Progenitor cell of endocrine pancreas (in vitro differentiated cells): ENCODE measurements at places on chromosomes 6 and 20. TPM values are rescaled to one million over a fixed set of nuclear protein-coding genes. Genes with fewer than 3 reads are reported as not detected.

Gene GPX5
- not detected in 2 replicates for total RNA-seq

Gene BMP6
- 2.5 and 3.4 TPM in 2 replicates for total RNA-seq

Gene SESN1
- 23.9 and 31.0 TPM in 2 replicates for total RNA-seq

Gene CRISP3
- total RNA-seq, result not detected in 2 replicates

Gene IPCEF1
- total RNA-seq, result 0.77 and 1.4 TPM in 2 replicates

Gene LY86
- not detected in 2 replicates for total RNA-seq

Gene APCDD1L
- not detected in 2 replicates for total RNA-seq

Gene MOG
- total RNA-seq, result not detected in 2 replicates

Gene SERAC1
- total RNA-seq, result 20.0 TPM in 2 replicates

Gene NCOA6
- 75.4 and 80.7 TPM in 2 replicates for total RNA-seq

- H3K4me3 ChIP-seq, result no peak overlapping the region
- H3K27ac ChIP-seq, result no peak overlapping the region
These were observed 551.2 kb downstream of the QKI start for GRCh38 chr6:163965426-163966348.

GRCh38 chr6:136526937-136527336, 23.3 kb downstream of the MAP7 start:
- peaks cover 1% of the 10 kb centered on the region for H3K36me3 ChIP-seq
- H3K27me3 ChIP-seq, result no peaks in the 10 kb centered on the region
- H3K27ac ChIP-seq, result peak overlapping the region; percentile 91
- no peak overlapping the region for H3K4me3 ChIP-seq
- H3K4me1 ChIP-seq, result peaks cover 56% of the 10 kb centered on the region

GRCh38 chr6:89843070-89843469, 13.4 kb downstream of the CASP8AP2 start:
- peaks cover 8% of the 10 kb centered on the region for H3K36me3 ChIP-seq
- no peak for DNase-seq
- no peak overlapping the region for H3K4me3 ChIP-seq

GRCh38 chr20:16556301-16556700, 16.9 kb downstream of the KIF16B start:
- H3K36me3 ChIP-seq, result peaks cover 1% of the 10 kb centered on the region
- no peak overlapping the region for H3K4me3 ChIP-seq
- H3K27me3 ChIP-seq, result no peaks in the 10 kb centered on the region
- no peak overlapping the region for H3K27ac ChIP-seq
- no peaks in the 10 kb centered on the region for H3K4me1 ChIP-seq

GRCh38 chr6:6025736-6026135, 19.0 kb upstream of the NRN1 start:
- DNase-seq, result no peak
- peaks cover 2% of the 10 kb centered on the region for H3K4me1 ChIP-seq
- H3K27ac ChIP-seq, result no peak overlapping the region
- H3K4me3 ChIP-seq, result no peak overlapping the region
- H3K27me3 ChIP-seq, result peaks cover 36% of the 10 kb centered on the region

DNA sequence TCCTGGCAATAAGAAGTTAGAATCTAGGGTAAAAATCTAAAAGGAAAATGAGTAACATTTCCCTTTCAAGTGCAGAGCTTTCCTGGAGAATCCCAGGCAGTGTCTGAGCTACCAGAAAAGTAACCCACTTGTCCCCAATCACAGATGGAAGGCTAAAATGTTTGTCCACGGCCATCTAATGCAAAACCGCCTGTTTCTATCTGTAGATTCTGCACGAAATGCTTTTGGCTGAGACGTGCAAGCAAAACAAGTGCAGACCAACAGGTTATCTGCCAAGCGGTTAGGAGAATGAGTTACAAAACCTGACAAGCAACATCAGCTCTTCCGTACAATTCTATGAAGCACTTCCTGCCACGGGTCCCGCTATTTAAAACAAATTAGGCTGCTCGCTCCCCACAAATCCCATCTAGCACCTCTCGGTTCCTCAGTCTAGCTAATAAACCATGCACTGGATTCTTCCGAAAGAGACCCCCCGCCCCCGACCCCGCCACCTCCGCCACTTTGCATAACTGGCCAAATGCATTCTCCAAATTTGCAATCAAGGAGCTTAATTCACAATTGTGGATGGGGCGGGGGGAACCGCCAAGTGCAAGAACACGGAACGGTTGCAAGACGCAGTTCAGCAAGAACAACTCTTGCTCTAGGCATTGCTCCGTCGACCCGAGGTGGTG, 1.4 kb downstream of the ELOVL5 start:
- H3K27ac ChIP-seq, result peak overlapping the region; percentile 92
- no peak for DNase-seq
- H3K27me3 ChIP-seq, result peaks cover 20% of the 10 kb centered on the region
- H3K4me3 ChIP-seq, result peak overlapping the region; percentile 87

DNA sequence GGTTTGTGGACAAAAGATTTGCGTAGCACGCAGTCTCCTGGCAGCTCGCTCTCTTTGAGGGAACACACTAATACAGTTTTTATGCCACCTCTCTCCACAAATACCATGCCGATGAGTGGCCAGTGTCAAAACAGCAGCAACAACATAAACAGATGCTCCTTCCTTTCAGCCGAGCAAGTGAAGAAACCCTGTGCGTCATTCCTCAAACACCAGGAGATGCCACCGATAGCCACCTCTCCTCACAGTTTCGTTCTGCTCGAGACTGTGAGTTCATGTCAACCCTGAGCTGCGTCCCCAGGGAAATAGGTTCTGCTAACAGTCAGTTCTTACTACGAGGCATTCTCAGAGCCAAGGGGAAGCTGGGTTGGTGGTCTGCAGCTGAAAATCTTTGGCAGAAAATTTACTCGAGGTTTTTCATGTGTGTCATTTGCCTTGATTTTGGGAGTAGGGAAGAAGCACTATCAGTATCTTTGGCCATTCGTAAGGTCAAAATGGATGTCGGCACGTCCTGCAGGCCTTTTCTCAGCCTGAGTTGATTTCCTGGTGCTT, 59.9 kb downstream of the EYA2 start:
- DNase-seq, result no peak

- H3K27ac ChIP-seq, result no peak overlapping the region
- H3K4me3 ChIP-seq, result no peak overlapping the region
- H3K4me1 ChIP-seq, result peaks cover 4% of the 10 kb centered on the region
- H3K36me3 ChIP-seq, result no peaks in the 10 kb centered on the region
- no peaks in the 10 kb centered on the region for H3K27me3 ChIP-seq
These were observed 78.4 kb downstream of the GMPR start for GRCh38 chr6:16316741-16317251.

DNA sequence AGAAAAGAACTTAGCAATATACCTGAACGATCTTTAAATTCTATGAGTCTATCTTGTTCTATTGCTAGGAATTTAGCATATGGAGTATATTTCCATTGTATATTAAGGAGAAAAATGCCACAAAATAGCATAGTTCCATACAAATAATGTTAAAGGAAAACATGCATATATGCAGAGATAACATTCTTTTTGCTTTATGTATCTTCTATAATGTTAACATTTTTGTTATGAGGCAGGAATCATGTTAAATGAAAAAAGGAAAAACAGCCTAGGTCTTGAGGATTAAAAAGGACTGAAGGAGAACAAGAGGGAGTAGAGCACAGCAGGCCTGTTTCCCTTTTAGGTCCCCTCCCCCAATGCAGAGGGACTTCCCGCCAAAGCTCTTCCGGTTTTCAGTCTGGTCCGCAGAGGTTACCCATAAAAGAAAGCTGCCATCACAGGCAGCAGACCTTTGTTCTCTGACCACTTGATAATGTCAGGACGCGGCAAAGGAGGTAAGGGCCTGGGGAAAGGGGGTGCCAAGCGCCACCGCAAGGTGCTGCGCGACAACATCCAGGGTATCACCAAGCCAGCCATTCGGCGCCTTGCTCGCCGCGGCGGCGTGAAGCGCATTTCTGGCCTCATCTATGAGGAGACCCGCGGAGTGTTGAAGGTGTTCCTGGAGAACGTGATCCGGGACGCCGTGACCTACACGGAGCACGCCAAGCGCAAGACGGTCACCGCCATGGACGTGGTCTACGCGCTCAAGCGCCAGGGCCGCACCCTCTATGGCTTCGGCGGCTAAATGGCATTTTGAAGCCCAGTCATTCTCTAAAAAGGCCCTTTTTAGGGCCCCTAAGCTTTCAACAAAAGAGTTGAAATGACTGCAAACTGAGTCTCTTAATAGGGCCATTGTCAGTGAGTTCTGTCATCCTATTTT, 108.4 kb upstream of the PRSS16 start:
- peaks cover 31% of the 10 kb centered on the region for H3K4me1 ChIP-seq
- H3K27ac ChIP-seq, result peak overlapping the region; percentile 98
- no peak for DNase-seq
- no peaks in the 10 kb centered on the region for H3K27me3 ChIP-seq
- H3K4me3 ChIP-seq, result peak overlapping the region; percentile 95

GRCh38 chr6:20279051-20279450, 66.8 kb upstream of the MBOAT1 start:
- H3K4me1 ChIP-seq, result peaks cover 7% of the 10 kb centered on the region
- H3K4me3 ChIP-seq, result no peak overlapping the region
- H3K27ac ChIP-seq, result no peak overlapping the region

- H3K4me1 ChIP-seq, result peaks cover 4% of the 10 kb centered on the region
- DNase-seq, result no peak
- H3K27me3 ChIP-seq, result no peaks in the 10 kb centered on the region
These were observed 34.0 kb downstream of the BPIFB4 start for GRCh38 chr20:33113387-33113908.

GRCh38 chr6:43669922-43670622, 17.5 kb downstream of the MRPS18A start:
- H3K27me3 ChIP-seq, result peaks cover 3% of the 10 kb centered on the region
- H3K27ac ChIP-seq, result no peak overlapping the region
- H3K4me1 ChIP-seq, result peaks cover 12% of the 10 kb centered on the region
- DNase-seq, result no peak
- H3K36me3 ChIP-seq, result peaks cover 2% of the 10 kb centered on the region
- H3K4me3 ChIP-seq, result no peak overlapping the region

DNA sequence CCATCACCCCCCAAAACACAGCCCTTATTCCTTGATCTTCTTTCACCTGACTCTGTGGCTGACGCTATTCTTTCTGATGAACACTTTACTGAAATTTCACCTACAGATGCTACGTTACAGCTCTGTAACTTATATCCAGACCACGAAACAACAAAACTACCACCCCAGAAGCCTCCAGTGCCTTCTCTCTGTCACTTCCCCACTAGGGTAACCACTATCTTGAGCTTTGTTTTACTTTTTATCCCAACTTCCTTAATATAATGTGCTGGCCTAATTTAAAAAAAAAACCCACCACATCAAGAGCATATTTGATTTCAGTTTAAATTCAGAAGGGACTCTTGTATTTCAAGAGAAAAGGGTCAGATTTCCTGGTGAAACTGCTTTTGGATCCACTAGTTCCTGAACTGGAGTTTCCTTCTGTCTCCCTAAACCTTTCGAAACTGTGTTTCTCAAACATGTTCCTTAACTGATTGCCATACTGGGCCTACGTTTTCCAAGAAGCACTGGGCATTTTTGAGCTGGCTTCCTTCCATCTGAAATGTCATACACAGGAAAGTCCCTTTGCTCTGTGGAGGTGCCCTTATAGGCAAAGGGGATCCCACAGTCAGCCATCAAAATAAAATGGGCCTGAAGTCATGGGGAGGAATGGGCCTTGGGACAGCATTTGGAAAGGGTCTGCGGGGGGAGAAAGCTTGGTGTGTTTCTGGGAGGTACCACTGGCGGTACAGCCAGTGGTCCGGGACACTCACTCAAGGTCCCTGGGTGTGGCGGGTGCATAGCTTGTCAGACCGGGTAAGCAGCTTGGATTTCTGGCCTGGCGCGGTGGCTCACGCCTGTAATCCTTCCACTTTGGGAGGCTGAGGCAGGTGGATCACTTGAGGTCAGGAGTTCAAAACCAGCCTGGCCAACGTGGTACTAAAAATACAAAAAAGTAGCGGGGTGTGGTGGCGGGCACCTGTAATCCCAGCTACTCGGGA, 25.8 kb upstream of the RTF2 start:
- no peaks in the 10 kb centered on the region for H3K4me1 ChIP-seq
- H3K27ac ChIP-seq, result no peak overlapping the region
- no peaks in the 10 kb centered on the region for H3K36me3 ChIP-seq
- no peaks in the 10 kb centered on the region for H3K27me3 ChIP-seq
- H3K4me3 ChIP-seq, result no peak overlapping the region

GRCh38 chr6:119352001-119352400, 2.4 kb upstream of the MAN1A1 start:
- H3K36me3 ChIP-seq, result no peaks in the 10 kb centered on the region
- H3K27ac ChIP-seq, result no peak overlapping the region
- H3K4me1 ChIP-seq, result peaks cover 8% of the 10 kb centered on the region
- no peaks in the 10 kb centered on the region for H3K27me3 ChIP-seq
- no peak overlapping the region for H3K4me3 ChIP-seq

DNA sequence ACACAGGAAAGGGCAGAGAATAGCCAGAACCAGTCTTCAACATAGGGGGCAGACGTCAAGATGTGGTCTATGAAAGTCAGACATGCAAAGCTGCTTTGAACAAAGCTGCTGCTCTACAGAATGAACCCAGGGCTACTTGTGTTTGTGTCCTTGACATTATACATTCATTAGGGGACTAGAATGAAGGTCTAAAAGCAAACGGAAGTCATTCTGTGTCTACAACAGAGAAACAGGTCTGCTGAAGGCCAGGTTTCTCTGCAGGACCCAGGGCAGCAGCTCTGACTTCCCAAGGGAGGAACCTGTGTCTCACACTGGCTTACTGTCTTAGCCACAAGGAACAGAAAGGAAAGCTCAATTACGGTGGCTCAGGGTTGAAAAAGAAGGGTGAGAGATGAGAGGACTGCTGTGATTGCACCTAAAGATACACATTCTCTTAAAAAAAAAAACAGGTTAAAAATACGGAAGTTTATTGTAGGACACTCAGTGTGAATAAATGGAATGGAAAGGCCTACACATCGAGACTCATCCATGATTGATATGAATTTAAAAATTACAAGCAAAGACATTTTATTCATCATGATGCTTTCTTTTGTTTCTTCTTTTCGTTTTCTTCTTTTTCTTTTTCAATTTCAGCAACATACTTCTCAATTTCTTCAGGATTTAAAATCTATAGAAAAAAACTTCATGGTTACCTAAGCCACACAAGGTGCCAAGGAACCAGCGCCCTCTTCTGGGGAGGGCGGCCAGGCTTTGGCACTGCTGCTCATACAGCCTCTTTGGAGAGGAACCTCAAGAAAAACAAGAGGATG, 6.7 kb downstream of the PSMA7 start:
- H3K27ac ChIP-seq, result peak overlapping the region; percentile 87
- DNase-seq, result peak; percentile 48
- H3K27me3 ChIP-seq, result no peaks in the 10 kb centered on the region

GRCh38 chr6:166338854-166339253, 3.5 kb downstream of the SFT2D1 start:
- DNase-seq, result no peak
- H3K27ac ChIP-seq, result no peak overlapping the region
- H3K27me3 ChIP-seq, result no peaks in the 10 kb centered on the region
- H3K4me3 ChIP-seq, result no peak overlapping the region
